ENCODE measurements at places on chromosomes 13 and 19.
A peak's percentile ranks its signal among the peaks of the same experiment; 100 is the strongest.

DNA sequence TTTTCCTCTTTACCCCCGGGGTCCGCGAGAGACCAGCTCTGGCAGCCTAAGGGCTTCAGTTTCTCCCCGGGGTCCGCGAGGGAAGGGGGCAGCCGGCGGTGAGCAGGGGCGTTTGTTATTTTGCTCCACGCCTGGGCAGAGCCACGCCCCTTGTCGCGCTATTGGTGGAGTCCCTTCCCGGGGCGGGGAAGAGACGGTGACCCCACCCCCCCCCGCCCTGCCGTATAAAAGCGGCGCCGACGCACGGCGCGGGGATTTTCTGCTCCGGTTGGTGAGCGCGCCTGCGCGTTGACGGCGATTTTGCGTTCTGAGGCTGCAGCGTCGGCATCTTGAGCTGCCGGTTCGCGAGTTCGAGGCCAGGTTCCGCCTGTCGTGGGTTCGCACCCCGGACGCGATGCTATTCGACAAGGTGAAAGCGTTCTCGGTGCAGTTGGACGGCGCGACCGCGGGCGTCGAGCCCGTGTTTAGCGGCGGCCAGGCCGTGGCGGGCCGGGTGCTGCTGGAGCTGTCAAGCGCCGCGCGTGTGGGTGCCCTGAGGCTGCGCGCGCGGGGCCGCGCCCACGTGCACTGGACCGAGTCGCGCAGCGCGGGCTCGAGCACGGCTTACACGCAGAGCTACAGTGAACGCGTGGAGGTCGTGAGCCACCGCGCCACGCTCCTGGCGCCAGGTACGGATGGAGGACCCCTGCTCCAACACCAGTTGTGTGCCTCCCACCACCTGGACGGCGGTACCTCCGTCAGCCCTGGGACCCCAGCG lies at the start of gene ARRDC2:
Gene ARRDC2 (plus strand): TSS at position 254 of the 757 bp plus-strand sequence. CDS start 141 bp downstream, at position 395.
- peak; percentile 90 for DNase-seq

- no peak for DNase-seq
These were observed at the start of gene MAP4K1 for GRCh38 chr19:38617764-38618589. Gene MAP4K1, minus strand, starts transcription at chr19:38617953. Its CDS starts 58 bp downstream, at chr19:38617895.

- DNase-seq, result no peak
These were observed 198.2 kb upstream of the TMTC4 start for GRCh38 chr13:100872761-100873160.

DNA sequence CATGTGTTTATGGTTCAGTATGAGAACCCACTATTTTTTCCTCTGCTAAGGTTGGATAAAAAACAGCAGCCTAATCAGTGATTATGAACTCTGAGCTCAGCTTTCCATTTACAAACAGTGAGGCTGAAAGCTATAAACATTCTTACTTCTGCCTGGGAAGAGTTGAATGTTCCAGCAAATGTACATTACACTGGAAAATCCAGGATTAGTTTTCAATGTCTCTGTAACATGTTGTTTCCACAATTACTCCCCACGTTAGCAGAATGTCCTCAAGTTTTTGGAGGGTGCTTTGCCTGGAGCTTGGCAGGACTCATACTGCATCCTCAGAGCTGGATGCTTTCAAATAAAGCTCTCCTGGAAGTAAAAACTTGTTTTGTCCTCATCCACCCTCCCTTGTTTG lies 150.4 kb downstream of the POSTN start:
- DNase-seq, result no peak

- DNase-seq, result no peak
These were observed 11.6 kb upstream of the RETN start for GRCh38 chr19:7657131-7657751.

GRCh38 chr19:49786376-49786820 lies 19.6 kb downstream of the AP2A1 start:
- DNase-seq, result peak; percentile 27

DNA sequence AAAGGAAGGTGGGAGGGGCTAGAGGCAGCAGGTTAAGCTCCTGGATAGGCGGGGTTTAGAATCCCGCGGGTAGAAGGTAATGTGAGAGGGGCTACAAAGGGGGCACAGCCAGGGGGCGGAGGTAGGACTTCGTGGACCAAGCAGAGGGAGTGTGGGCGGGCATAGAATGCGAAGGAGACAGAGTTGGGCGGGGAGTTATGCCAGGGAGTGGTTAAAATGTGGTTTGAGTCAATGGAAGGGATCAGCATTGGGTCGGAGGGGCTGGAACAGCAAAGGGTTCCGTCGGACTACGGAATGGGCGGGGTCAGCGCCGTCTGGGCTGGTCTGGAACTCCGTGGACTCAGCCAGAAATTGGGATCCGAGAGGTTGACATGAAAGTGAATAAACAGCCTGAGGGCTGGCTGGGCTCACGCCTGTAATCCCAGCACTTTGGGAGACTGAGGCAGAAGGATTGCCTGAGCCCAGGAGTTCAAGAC lies 3.0 kb downstream of the LTBP4 start:
- DNase-seq, result no peak

DNA sequence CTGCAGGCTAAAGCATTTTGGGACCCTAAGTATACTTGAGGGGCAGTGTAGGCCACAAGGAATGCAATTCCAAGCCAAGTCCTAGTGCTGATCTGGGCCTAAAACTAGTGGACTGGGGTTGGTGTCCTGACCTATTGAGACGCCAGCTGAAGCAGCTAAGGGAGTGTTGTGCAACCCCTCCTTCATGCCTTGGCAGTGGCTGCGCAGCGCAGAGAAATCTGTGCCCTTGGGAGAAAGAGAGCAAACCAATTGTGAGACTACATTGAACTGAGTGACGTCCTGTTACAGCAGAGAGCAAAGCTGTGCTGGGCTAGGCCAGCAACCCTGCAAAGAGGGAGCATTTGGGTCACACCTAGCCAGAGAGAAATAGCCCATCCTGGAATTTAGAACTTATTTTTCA lies 2715.0 kb upstream of the PCDH20 start:
- DNase-seq, result no peak

DNA sequence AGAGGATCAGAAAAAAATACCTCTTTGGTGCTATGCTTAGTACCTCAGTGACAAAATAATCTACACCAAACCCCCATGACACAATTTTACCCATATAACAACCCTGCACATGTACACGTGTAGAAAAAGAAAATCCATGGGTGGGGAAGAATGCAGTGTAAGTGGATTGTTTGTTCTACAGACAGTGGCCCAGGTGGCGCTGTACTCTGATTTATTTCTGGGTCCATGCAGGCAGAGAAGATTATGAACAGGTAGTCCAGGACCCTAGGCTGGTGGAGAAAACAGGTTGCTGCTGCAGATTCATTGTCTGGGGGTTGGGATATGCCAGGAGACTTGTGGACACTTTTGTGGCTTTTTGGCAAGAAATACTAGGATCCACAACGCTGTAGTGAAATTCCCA lies 9.1 kb downstream of the ZNF100 start:
- no peak for DNase-seq

DNA sequence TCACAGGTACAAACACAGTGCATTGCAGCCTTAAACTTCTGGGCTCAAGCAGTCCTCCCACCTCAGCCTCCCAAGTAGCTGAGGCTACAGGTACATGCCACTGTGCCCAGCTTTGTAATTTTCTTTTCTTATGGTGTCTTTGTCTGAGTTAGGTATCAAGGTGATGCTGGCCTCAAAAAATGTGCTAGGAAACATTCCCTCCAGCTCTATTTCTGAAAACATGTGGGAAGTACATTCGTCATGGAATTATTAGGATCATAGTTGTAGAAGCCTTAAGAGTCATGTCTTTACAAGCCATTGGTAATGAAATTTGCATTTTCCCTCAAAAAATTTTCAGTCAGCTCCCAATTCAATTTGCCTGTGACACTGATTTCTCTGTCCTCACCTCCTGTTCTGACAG lies 231.6 kb downstream of the DCT start:
- DNase-seq, result no peak

GRCh38 chr13:44171156-44171555 lies 202.5 kb upstream of the SERP2 start:
- DNase-seq, result no peak

DNA sequence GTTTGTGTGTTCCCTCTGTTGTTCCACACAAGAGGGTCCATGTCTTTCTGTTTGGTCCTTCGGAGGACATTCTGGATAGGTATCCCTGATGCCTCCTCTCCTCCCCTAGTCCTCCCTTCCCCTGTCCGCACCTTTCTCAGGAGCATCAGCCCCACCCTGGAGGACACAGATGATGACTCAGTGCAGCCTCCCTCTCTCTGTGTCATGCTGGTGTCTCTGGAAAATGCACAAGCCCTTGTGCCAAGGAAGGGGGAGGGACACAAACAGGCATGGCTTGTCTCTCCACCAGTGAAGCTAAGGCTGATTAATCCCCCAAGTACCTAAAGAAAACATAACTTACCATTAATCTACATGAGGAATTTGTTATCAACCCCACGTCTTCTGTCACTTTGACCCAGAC lies 16.2 kb upstream of the TNFRSF19 start:
- DNase-seq, result peak; percentile 32

GRCh38 chr13:95355494-95355893 lies 54.2 kb upstream of the ABCC4 start:
- peak; percentile 62 for DNase-seq

DNA sequence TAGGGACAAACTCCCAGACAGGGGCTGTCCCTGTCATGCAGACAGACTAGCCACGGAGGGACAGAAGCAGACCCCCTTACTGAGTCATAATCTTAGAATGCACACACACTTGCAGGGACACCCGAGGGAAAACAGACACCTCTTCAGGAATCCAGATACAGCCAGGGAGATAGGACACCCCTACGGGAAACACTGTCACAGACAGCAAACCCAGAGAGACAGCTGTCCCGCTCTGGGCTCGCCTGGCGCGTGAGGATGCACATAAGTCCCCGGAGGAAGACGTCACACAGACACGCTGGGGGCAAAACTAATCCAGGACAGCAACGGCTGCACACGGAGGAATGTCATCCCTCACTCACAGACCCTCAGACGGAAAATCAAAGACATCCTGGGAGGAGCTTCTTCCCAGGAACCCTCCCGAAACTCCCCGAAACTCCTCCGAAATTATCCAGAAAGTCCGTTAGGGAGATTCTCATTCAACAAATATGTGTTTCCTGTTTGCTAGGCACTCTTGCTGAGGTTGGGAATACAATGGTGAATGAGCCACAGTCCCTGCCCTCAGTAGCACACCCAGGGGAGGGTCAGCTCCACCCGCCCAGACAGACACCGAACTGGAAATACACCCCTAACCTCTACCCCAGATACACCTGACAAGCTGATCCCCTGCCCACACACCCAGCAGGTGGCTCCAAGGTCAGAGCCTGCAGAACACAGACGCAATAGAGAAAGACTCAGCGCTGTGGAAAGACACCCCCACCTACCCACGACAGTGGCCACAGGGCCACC lies 15.2 kb upstream of the TOMM40 start:
- peak; percentile 80 for DNase-seq

GRCh38 chr19:12230751-12231733 lies 63.6 kb downstream of the ZNF44 start:
- no peak for DNase-seq

- DNase-seq, result no peak
These were observed 1195.3 kb downstream of the EFNB2 start for GRCh38 chr13:105340061-105340606.

GRCh38 chr19:11203194-11204075 lies 6.1 kb upstream of the KANK2 start:
- peak; percentile 95 for DNase-seq

GRCh38 chr19:32876919-32877285 lies 7.3 kb upstream of the SLC7A9 start:
- DNase-seq, result peak; percentile 67

- DNase-seq, result no peak
These were observed 53.0 kb upstream of the TPM4 start for GRCh38 chr19:16023146-16023915.

DNA sequence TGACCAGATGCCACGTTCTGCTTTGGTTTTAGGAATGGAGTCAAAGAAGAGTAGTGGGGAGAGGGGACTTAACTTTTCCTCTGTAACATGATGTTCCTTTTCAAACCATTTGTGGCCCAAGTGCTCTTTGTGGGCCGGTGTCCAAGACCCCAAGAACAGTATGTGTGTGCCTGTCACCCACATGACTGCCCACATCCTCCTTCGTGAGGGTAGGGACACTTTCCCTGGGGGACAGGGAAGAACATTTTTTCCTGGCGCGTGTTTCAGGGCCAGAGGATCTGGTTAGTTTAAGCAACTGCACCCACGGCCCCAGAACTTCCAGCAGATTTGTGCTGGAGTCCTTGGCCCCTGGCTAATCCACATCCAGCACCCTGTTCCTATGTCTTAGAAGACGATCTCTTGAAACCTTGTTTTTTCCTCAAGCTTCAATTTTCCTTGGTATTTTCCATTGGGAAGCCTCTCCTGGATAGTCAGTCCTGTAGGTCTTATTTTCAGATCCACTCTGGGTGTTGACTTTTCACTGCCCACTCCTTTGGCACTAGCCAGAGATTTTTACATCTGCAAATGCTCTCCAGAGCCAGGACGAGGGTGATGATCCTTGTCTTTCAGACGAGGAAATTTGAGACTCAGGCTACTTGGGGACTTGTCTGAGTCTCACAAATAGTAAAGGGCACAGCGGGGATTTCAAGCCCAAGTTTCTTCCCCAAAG lies 10.8 kb upstream of the CCDC97 start:
- DNase-seq, result no peak

DNA sequence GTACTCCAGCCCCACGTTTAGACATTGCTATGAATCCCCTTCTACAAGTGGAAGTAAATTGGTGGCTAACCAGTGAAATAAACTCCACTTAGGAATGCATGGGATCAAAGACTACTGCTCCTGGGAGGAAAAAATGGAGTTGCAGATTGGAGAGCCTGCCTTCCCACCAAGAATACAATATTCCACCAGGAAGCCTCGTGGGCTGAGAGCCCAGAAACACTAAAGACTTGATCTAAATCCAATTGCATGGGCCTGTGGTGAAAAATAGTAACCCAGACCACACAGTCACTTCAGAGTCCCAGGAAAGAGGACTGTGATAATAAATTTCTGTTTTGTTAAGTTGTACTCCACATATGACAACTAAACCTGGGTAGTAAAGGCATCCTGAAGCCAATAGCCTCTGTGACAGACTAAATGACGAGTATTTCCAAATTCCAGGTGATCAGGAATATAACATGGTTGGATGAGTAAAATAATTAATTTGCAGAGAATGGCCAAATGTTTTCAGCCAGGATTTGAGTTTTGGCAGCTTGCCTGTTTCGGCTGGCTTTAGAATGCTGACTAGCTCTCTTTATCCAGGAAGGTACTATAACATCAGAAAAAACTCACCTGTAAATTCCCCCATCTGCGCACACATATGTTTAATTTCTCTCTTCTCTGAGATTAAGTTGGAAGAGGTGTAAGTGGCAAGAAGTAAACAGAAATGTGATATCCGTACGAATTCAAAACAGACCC lies 480.3 kb downstream of the LIG4 start:
- DNase-seq, result no peak

DNA sequence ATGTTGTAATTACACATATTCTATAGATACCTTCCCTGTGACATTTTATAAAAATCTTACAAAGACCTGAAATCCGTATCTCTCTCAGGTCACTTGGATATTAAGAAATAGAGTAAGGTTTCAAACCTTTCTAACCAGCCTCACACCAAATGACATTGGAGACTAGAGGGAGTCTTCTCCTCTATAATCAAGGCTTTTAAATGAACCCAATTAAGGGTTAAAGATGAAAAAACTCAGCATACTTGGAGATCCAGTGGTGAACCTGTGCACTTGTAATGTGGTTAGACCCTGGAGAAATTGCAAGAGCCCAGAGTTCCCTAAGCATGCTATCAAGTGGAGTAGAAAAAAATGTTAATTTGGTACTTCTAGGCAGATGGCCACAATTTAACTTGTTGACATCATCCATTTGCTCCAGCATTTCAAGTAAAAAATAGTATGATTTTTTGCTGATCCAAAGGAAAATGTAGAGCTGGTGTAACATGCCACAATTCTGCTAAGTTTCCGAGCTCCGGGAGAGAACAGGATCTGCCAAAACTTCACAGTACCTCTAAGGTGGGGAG lies 554.1 kb upstream of the MIR17HG start:
- no peak for DNase-seq

GRCh38 chr13:80962173-80962572 lies 621.2 kb upstream of the SPRY2 start:
- DNase-seq, result peak; percentile 52

Measured in fibroblast of skin of back (primary cell).